Germinal center (tissue), 1 donor: ENCODE measurements at places on chromosomes 7 and 10.

- no peak for DNase-seq
Observed at GRCh38 chr10:59750155-59750945, 2.9 kb downstream of the MRLN start.

- DNase-seq, result no peak
Observed at GRCh38 chr7:218896-219580, 26.7 kb downstream of the FAM20C start.

- no peak for DNase-seq
Observed at GRCh38 chr10:86023931-86024280, 342.7 kb downstream of the GRID1 start.

DNA sequence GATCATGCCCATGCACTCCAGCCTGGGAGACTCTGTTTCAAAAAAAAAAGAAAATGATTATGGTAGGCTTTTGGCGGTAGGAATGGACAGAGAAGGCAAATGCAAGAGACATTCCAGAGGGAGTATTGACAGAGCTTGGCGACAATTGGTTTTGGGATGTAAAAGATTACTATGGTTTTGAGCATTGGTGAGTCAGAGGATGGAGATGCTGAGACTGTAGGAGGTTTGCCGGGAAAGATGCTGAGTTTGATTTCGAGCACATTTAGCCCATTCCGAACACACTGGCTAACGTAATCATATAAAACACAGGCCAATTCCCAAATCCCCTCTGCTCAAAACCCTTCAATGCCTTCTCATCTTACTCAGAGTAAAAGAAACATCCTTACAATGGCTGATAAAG is 161.6 kb upstream of the MKLN1 start:
- no peak for DNase-seq

DNA sequence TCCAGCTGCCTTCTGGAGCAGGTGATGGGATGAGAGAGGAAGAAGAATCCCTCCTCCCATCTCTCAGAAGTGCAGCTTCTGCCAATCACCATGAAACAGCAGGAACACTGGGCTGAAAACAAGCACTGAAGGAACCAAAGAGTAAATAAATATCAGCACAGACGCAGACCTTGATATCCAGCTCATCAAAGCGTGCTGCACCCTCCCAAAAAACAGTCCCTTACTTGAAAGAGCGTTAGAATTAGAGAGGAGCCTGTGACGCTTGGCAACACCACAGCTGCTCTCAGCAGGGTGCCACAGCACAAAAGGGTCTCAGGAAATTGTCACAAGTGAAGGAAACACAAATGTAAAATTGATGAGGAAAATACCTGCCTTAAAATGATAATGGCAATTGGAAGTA is 39.5 kb downstream of the KLF6 start:
- DNase-seq, result no peak

DNA sequence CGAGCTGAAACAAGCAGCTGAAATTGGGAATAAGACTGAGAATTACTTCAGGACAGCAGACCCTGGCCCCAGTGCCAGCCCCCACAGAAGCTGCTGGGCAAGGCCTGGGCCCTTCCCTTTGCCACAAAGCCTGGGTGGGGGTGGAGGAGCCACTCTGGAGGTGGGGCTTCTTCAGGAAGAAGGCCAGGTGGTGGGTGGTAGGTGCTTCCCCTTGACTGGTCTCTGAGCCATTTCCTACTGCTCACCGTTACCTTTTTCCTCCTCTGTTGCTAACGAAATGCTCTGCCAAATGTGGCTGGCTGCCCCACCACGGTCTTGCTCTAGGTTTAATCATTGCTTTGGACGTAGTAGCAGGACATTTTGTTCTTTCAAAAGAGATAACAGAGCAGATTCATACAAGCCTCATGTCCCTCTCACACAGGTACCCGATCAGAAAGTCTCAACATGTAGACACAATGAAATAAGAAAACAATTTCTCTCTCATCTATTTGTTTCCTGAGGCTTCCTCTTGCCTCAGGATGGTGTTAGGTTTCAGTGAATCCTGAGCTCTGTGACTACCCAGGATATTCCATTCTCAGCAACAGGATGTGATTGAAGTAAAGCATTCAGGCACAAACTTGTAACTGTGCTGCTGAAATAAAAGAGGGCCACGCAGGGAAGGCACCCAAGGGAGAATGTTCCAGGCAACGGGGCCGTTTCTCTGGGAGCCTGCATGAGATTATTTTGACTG is 66.5 kb downstream of the WDR11 start:
- DNase-seq, result no peak

DNA sequence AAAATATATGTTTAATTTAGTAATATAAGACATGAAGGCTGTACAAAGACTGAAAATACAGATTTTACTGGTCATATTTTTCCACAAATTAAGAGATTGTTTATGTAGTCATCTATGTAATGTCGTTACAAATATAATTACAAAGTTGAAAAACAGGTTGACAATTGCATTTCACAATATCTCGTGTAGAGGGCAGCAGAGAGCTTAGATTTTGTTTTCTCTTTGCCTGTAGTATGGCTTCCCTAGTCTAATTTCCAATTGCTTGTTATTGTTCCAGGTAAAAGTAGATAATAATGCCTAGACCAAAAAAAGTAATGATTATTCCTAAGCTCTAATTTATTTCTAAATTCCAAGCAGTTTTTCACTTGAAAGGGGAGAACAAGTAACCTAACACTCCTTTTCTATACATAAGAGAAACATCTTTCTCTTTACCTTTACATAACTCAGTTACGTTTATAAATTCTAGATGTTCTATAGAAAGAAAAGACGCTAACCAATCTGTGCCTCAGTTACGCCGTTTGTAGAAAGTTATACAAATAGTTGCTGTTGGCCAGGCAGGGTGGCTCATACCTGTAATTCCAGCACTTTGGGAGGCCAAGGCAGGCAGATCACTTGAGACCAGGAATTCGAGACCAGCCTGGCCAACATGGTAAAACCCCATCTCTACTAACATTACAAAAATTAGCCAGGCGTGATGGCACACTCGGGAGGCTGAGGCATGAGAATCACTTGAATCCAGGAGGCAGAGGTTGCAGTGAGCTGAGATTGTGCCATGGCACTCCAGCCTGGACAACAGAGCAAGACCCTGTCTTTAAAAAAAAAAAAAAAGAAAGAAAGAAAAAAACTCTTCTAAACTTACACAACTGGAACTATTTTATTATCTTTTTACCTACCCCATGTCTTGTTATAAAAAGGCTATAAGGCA is 30.0 kb downstream of the NET1 start:
- peak; percentile 46 for DNase-seq

- DNase-seq, result no peak
Observed at GRCh38 chr7:35701287-35701900, 6.5 kb upstream of the HERPUD2 start.

- DNase-seq, result no peak
Observed at GRCh38 chr7:1158203-1159126, 1.5 kb downstream of the ZFAND2A start.

GRCh38 chr7:88775838-88776237 is 16.3 kb downstream of the ZNF804B start:
- DNase-seq, result no peak

DNA sequence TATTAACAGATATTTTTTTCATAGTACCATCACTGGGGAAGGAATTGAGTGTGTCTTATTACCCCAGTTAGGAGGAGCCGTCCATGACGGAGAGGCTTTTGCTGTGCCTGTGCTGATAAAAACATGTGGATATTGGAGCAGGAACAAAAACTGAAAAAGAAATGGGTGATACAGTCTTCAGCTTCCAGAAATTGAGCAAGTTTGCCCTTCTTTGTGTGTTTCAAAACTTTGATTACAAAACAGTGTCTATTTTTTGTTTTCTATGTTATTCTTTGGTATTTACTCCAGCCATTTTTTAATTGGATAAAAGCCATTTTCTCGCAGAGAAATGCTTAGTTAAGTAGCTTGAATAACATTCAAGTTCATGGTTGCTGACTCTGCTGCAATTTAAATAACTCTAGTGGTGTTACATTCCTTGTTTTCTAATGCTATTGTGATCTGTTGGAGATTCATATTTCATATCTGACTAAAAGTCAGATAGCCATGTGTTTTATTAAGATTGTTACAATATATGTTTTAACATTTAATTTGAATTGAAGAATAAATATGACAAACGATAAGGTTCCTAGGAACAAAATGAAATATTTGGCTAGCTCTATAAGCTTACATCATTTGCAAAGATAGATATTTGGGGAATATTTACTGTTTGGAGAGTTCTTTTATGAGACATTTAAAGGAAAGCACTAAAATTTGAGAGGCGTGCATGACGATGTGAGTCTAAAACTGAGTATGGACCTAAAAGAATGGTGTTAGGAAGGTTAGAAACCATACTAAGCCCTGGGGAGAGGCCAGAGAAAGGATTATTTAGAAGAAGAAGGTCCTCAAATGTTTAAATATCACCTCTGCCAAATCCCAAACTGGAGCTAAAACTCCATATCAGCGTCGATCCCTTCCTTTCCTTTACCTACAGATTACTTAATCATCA is 747.3 kb upstream of the CELF2 start:
- no peak for DNase-seq

- no peak for DNase-seq
Observed at GRCh38 chr10:14523286-14523685, 192.6 kb upstream of the FRMD4A start.

DNA sequence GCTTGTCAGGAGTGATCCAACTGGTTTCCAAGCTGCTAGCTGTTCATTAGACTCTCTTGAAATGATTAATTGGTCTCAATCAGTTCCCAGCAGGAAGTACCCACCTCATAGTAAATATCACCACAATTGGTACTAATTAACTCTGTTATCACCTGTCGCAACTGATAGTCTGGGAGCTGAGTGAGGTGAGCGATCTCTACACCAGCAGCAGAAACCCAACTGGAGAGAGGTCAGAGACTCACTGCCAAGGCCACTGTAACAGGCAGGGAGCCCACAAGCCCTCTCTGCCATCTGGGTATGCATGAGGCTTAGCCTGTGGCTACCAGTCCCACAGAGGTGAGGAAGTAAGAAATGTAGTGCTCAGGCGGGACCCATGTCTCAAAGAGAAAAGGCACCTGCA is 245.5 kb downstream of the DYNC1I1 start:
- no peak for DNase-seq

DNA sequence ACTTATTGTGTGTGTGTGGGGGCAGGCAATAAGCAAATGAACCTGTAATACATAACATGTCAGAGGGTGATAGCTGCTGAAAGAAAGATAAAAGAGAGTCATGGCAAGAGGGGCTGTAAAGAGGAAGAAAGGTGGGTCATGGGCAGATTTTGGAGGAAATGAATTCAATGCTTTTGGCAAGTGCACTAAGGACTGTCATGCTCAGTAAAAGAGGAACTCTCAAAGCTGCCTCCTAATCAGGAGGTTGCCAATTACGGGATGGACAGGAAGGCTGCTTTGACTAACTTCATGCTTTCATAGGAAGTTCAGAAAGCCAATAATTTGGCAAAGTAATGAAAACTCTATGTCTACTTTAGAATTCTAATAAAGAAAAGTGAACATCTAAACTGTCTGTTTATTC is 401.2 kb downstream of the SH2D4B start:
- DNase-seq, result no peak

GRCh38 chr10:28243923-28244322 is 58.9 kb downstream of the MPP7 start:
- no peak for DNase-seq

GRCh38 chr7:41241641-41242040 is 461.2 kb downstream of the INHBA start:
- DNase-seq, result no peak

- DNase-seq, result no peak
Observed at GRCh38 chr7:156074982-156075615, 262.8 kb upstream of the SHH start.

- no peak for DNase-seq
Observed at GRCh38 chr10:92810934-92811532, 37.3 kb upstream of the EXOC6 start.

- DNase-seq, result no peak
Observed at GRCh38 chr7:106565428-106565827, 95.5 kb downstream of the CCDC71L start.

GRCh38 chr10:114893251-114893650 is 44.7 kb upstream of the TRUB1 start:
- DNase-seq, result no peak

GRCh38 chr7:138465046-138465445 is 5.0 kb downstream of the TRIM24 start:
- no peak for DNase-seq

DNA sequence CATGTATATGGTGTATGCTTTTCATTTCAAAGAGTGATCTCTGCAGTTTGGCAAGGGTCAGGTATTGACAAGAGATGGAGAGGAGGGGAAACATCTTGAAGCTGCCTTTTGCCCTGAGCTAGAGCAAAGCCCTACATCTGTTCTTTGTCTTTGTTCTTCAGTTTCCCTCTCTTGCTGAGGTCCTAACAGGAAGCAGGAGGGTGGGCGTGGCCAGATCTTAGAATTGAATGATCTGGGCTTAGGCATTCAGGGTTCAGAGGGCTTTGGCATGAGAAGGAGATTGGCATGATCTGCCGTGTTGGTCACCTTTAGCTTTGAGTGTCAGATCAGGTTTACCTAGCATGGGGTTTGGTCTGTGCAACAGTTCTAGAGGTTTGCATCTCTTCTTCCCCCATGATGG is 41.3 kb downstream of the LRMDA start:
- DNase-seq, result no peak

GRCh38 chr10:86918022-86918471 is 39.4 kb downstream of the MMRN2 start:
- no peak for DNase-seq

- DNase-seq, result no peak
Observed at GRCh38 chr7:150784954-150785353, 15.2 kb downstream of the TMEM176B start.

DNA sequence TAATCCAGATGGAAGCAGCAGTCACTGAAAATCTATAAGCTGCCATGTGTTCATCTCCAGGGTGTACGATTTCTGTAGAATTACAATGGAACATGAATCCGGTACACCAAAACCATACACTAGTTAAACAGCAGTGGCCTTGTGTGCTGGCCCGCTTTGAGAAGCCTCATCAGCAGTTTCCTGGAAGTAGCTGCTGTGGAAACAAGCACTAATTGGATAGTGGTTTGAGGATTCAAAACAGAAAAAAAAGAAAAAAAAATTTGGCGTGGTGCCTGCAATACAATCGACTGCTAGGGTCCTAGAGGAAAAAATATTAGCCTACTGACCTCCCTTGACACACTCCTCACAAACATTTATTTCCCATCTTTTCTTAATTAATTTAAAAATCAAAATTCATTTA is 545.9 kb downstream of the SORCS1 start:
- no peak for DNase-seq

GRCh38 chr10:88066319-88066718 is 202.9 kb downstream of the PTEN start:
- DNase-seq, result no peak

DNA sequence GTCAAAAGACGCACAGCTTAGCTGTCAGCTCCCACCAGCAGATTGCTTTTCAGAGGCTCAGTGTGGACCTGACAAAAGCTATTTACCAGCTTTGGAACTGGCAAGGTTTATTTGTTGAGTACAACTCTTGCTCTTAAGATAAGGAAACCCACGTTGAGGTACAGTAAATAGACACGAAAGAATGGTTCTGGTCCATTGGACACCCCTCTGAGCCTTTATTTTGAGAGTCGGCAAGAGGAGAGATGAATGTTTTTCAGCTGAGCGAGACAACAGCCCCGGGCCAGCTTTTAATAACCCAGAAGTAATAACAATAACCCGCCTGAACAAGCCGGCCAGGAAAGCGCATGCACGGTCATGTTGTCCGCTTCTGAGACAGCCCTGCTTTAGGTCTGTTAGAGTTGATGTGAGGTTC is 49.0 kb downstream of the WNT2 start:
- no peak for DNase-seq
